ENCODE measurements at places on chromosomes 11 and 22.

DNA sequence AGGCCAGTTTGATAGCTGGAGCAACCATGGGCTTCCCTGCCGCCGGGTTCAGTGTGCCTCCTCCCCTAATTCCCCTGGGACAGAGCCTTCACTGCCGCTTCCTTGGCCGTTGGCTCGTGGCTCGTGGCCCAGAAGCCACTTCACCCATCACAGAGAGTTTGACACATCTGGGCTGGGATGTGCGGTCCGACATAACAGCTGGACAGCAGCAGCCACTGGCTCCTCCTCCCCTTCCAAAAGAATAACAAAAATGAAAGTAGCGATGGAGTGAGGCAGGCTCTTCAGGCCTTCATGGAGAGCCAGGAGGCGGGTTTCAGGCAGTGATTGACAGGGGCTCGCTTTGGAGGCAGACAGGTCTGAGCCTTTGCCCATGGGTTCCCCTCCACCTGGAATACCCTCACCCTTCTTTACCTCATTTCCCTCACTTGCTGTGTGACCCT lies 8.2 kb downstream of the CREB3L1 start:
- DNase-seq = no peak

DNA sequence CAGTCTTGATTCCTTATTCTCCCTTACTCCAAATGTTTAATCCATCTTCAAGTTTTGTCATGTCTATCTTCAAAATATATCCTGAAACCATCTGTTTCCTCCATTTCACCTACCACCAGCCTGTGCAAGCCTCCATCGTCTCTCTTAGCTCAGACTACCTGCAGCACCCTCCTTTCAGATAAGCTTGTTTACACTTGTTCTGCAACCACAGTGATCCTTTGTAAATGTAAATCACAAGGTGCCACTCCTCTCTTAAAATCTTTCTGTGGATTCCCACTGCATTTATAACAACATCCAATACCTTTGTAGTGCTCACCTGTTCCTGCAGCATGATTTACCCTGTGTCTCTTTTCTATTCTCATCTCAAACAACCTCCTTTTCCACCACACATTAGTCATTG lies 31.8 kb upstream of the GPR83 start:
- no peak for DNase-seq

- no peak for DNase-seq
Measured at GRCh38 chr11:10317151-10317755, 12.4 kb downstream of the ADM start.

- peak; percentile 19 for DNase-seq
Measured at GRCh38 chr11:47889714-47890441, 41.7 kb upstream of the NUP160 start.

GRCh38 chr11:3905080-3905953 lies 49.9 kb downstream of the STIM1 start:
- DNase-seq = peak; percentile 28

Measured in nucleus accumbens (tissue), 56 donors.